ENCODE measurements at places on chromosomes 16 and 17.
A peak's percentile ranks its signal among the peaks of the same experiment; 100 is the strongest.

DNA sequence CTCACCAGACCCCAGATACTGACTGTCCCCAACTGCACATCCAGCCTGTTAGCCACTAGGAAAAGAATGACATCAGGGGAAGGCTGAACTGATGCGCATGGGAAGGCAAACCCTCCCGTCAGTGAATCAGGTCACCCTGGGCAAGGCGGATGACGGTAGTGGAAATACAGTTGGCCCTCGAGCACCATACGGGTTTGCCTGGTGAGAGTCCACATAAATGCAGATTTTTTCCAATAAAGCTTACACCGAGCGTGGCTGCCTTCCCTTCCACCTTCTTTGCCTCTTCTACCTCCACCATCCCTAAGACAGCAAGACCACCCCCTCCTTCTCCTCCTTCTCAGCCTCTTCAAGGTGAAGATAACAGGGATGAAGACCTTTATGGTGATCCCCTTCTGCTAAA lies 236.1 kb upstream of the TNRC6C start:
- H3K36me3 ChIP-seq = no peaks in the 10 kb centered on the region
- no peaks in the 10 kb centered on the region for H3K4me1 ChIP-seq
- no peak overlapping the region for H3K27ac ChIP-seq
- DNase-seq = no peak
- H3K27me3 ChIP-seq = no peaks in the 10 kb centered on the region

GRCh38 chr17:78771758-78772382 lies 10.2 kb downstream of the CYTH1 start:
- peaks cover 43% of the 10 kb centered on the region for H3K4me1 ChIP-seq
- no peak overlapping the region for H3K4me3 ChIP-seq
- H3K36me3 ChIP-seq = no peaks in the 10 kb centered on the region

- H3K27ac ChIP-seq = no peak overlapping the region
- DNase-seq = no peak
- no peaks in the 10 kb centered on the region for H3K27me3 ChIP-seq
- H3K4me1 ChIP-seq = no peaks in the 10 kb centered on the region
- no peak overlapping the region for H3K4me3 ChIP-seq
- no peaks in the 10 kb centered on the region for H3K36me3 ChIP-seq
Measured at GRCh38 chr16:75754141-75754540, 27.9 kb upstream of the CPHXL start.

- H3K27me3 ChIP-seq = no peaks in the 10 kb centered on the region
- no peaks in the 10 kb centered on the region for H3K4me1 ChIP-seq
- H3K4me3 ChIP-seq = no peak overlapping the region
- no peaks in the 10 kb centered on the region for H3K36me3 ChIP-seq
- H3K27ac ChIP-seq = no peak overlapping the region
Measured at GRCh38 chr17:47013341-47013740, 34.3 kb upstream of the RPRML start.

DNA sequence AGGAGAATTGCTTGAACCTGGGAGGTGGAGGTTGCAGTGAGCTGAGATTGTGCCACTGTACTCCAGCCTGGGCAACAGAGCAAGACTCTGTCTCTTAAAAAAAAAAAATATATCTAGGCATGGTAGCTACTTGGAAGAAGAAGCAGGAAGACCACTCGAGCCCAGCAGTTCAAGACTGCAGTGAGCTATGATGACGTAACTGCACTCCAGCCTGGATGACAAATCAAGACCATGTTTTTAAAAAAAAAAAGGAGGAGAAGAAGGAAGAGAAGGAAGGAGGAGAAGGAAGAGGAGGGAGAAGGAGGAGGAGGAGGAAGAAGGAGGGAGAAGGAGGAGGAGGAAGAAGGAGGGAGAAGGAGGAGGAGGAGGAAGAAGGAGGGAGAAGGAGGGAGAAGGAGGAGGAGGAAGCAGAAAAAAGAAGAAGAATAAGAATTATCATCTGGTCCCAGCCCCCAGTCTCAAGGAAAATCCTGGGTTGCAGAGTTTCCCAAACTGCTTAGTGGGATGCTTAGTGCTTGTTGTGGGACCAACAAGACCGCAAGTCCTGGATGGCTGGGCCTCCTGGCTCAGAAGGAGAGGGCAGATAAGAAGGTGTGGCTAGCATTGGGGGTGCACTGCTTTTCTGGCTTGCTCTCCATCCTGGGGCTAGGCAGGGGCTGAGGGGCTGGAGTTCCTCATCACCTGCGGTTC lies 3.7 kb upstream of the DRC7 start:
- H3K27ac ChIP-seq = no peak overlapping the region
- no peak for DNase-seq
- no peak overlapping the region for H3K4me3 ChIP-seq

GRCh38 chr16:6684076-6684673 lies 648.5 kb upstream of the RBFOX1 start:
- H3K27ac ChIP-seq = no peak overlapping the region
- no peaks in the 10 kb centered on the region for H3K4me1 ChIP-seq
- DNase-seq = no peak
- H3K36me3 ChIP-seq = no peaks in the 10 kb centered on the region

DNA sequence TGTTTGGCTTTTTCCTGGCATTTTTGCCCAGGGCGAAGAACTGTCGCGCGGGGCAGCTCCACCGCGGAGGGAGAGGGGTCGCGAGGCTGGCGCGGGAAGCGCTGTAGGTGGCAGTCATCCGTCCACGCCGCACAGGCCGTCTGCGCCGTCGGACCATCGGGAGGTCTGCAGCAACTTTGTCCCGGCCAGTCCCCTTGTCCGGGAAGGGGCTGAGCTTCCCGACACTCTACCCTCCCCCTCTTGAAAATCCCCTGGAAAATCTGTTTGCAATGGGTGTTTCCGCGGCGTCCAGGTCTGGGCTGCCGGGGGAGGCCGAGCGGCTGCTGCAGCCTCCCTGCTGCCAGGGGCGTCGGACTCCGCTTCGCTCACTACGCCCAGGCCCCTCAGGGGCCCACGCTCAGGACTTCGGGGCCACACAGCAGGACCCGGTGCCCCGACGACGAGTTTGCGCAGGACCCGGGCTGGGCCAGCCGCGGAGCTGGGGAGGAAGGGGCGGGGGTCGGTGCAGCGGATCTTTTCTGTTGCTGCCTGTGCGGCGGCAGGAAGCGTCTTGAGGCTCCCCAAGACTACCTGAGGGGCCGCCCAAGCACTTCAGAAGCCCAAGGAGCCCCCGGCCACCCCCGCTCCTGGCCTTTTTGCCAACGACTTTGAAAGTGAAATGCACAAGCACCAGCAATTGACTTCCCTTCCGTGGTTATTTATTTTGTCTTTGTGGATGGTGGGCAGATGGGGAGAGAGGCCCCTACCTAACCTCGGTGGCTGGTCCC lies 2.3 kb upstream of the CBX4 start:
- DNase-seq = no peak
- peaks cover 38% of the 10 kb centered on the region for H3K27me3 ChIP-seq
- peaks cover 54% of the 10 kb centered on the region for H3K4me1 ChIP-seq
- H3K4me3 ChIP-seq = no peak overlapping the region
- H3K27ac ChIP-seq = no peak overlapping the region
- no peaks in the 10 kb centered on the region for H3K36me3 ChIP-seq

- DNase-seq = peak; percentile 86
- no peak overlapping the region for H3K27ac ChIP-seq
- H3K4me3 ChIP-seq = peak overlapping the region; percentile 66
- peaks cover 32% of the 10 kb centered on the region for H3K4me1 ChIP-seq
Measured at GRCh38 chr16:49856672-49857330, 889 bp upstream of the ZNF423 start.

DNA sequence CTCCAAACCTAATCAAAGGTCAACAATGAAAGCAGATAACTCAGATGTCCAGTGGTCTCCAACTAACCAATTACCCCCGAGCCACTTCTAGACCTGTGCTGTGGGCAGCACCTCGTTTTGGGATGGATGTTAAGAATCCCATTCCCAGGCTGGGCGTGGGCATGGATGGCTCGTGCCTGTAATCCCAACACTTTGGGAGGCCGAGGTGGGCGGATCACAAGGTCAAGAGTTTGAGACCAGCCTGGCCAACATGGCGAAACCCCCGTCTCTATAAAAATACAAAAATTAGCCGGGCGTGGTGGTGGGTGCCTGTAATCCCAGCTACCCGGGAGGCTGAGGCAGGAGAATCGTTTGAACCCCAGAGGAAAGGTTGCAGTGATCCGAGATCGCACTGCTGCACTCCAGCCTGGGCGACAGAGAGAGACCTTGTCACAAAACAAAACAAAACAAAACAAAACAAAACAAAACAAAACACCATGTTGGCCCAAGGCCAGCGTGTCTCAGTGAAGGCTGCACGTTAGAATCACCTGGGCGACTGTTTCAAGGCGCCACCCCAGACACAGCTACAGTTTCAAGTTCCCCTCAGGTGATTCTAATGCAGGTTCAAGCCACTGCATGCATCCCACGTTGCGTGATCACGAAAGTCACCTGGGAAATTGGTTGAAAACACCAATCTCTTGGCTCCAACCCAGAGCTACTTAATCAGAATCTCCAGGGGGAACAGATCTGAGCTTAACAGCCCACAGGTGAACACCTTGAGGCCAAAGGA lies 21.3 kb downstream of the COX4I1 start:
- no peak overlapping the region for H3K4me3 ChIP-seq
- H3K36me3 ChIP-seq = no peaks in the 10 kb centered on the region
- DNase-seq = peak; percentile 31
- peaks cover 10% of the 10 kb centered on the region for H3K27me3 ChIP-seq

DNA sequence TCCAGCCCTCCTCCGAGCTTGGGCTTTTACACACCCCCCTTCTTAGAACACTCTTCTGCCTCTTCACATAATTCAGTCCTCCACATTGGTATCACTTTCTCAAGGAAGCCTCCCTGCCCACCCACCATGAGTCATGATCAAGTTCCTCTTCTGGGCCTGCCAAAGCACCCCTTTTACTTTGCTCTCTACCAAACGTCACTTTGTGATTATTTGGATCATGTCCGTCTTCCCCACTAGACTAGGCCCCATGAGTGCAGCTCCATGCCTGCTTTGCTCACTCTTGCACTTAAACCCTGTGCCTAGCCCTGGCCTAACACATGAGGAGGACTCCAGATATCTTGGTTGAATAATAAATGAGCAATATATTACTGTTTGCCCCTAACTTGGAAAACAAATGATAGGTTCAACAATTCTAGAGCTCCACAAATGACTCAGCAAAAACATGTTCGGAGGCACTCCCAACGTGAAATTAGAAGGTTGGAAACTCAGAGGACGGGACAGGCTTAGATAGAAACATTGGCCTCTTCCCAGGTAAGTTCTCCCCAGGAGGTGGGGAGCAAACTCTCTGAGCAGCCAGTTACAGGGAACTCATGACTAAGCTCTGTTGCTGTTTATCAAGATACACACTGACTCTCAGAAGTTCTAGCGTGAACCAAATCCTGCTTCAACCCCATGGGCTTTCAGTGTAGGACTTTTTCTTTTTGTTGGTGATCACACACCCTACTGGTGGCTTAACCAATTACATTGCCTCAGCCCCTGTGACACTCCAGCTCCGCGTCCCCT lies 28.3 kb downstream of the G6PC1 start:
- H3K4me1 ChIP-seq = peaks cover 14% of the 10 kb centered on the region
- no peaks in the 10 kb centered on the region for H3K36me3 ChIP-seq
- no peaks in the 10 kb centered on the region for H3K27me3 ChIP-seq
- DNase-seq = no peak
- H3K27ac ChIP-seq = peak overlapping the region; percentile 81

Measured in upper lobe of right lung (tissue), 1 donor.